Globus pallidus (tissue), 1 donor: ENCODE measurements at places on chromosomes 11 and 22.
A peak's percentile ranks its signal among the peaks of the same experiment; 100 is the strongest.

- no peak for DNase-seq
Observed at GRCh38 chr22:25057013-25057881, 104.7 kb downstream of the KIAA1671 start.

DNA sequence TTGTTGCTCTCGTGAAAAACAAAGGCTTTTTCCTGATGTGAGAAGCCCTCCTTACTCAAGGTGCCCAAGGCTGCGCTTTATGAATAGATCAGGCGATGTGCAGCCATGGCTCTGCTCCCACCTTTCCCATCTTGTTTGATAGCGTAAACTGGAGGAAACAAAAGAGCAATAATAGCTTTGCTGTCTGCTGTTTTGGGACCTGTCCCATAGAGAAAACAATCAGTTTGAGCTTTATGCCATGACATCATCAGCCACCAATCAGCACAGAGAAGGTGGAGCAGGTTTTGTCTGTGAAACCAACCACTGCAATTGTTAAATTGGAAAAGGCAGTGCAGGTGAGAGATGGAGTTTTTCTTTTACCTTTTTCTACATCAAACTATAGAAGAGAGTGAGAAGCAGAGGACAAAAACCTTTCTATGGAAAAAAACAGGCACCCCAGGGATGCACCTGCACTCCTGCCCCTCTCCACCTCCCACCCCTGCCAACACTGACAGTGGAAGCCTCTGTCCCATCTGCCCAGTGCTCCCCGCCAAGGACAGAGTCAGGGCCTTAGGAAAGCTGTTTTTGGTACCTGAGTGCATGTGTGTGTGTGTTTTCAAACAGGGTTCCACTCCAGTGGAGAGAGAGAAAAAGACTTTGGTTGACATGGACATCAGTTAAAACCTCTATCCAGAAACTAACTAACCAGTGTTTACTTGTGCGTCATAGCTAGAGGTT lies 80.7 kb downstream of the MICAL3 start:
- DNase-seq, result no peak

- DNase-seq, result no peak
Observed at GRCh38 chr11:78767027-78767932, 192.6 kb upstream of the NARS2 start.

DNA sequence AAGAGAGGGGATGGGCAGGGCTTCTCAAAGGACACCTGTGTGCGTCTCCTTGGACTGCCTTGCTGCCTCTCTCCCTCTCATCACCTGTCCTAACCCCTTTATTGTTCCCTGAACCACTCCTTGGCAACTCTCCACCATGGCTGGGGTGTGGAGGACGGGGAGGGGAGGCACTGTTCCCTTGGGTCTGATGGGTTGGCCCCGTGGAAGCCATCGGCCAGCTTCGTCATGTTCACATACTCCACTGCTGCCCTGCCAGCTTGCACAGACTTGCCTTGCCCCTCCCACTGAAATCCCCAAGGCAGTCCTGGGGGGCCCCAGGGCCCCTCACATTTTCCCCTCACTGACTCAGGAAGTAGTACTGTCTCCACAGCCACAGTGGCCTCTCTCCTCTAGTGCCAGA lies 36.1 kb upstream of the LRRC32 start:
- DNase-seq, result no peak

- DNase-seq, result no peak
Observed at GRCh38 chr11:59771605-59772004, 16.4 kb downstream of the STX3 start.

DNA sequence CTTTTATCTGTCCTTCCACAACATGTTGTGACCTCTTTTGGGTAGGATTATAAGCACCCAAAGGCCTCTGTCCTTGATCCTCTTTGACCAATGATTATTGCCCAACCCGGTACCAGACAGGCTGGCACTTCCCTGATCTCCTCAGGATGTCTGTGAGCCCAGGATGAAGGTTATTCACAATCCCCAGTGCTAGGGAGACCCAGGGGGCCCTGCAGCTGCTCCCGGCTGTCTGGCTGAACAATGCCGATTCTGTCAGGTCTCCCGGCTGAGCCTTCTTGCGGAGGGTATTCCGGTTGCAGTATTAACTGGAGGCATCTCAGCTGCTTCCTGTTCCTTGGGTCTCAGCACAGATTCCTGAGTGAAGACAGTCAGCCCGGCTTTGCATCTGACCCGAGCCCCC lies 71.2 kb upstream of the CDON start:
- DNase-seq, result no peak

- DNase-seq, result peak; percentile 11
Observed at GRCh38 chr11:130050257-130050656, 19.4 kb upstream of the APLP2 start.

DNA sequence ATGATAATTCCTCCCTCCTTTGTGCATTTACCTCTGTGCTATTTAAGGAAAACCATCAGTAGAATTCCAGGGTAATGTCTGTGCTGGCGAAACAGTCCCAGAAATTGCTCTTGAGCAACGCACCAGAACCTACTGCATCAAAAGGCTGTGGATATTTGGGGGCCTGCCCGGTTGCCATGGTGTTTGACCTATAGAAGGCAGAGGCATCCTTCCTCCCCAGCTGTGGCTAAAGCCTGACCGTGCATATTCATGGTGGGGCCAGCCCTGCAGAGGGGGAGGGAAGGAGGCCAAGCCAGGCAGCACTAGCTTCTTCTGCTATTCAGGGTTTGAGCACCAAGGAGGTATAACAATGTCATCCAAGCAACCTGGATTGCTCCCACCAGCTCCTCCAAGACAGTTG lies 215.0 kb upstream of the E2F8 start:
- no peak for DNase-seq

DNA sequence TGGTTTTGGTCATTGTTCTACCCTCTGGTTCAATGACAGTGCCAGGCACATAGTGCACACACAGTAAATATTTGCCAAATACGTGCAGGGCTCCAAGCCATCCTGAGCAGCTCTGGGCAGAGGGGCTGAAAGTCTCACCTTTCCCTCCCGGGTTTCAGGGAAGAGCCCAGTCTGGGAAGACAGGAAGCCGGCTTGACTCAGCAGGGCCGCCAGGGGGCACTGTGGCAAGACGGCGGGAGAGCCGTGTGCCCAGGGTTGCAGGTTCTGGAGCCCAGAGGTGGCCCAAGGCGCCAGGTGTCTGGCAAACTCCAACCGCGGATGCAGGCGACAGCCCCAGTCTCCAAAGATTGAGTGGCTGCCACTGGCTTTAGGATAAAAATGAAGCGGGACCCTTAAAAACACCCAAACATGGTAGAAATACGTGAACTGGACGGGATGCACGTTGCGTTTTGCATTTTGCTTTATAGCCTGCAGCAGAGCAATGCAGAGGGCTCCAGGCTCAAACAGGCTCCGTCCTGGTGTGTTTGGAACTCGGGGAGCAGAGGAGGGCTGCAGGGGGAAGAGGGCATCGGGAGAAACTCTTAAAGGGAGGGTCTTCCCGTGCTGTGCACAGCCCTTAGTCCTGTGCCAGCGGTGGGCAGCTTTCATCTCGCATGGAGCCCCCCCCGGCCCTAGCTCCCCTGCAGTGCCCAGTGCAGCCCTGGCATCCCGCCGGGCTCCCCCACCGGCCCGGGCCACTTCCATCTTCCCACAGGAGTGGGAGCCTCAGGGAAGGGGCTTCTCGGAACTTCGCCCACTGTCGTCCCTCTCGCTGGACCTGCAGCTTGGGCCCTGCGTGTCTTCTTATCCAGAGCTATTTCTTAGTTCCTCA lies 10.7 kb downstream of the KRTAP5-5 start:
- no peak for DNase-seq

DNA sequence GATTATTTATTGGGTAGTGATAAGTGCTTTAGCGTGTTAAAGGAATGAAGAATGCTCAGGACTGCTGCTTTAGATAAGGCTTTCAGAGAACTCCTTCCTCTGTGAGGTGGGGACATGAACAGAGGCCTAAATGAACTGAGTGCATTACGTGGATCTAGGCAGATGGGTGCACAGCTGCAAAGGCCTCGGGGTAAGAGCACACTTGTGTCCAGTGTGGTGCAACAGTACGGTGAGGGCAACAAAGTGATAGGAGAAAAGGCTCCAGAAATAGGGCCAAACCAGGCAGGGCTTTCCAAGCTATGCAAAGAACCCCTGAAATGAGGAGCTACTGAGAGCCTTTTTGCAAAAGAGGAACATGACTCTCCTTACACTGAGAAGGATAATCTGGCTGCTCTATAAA lies 45.3 kb upstream of the ARHGAP32 start:
- DNase-seq, result no peak

DNA sequence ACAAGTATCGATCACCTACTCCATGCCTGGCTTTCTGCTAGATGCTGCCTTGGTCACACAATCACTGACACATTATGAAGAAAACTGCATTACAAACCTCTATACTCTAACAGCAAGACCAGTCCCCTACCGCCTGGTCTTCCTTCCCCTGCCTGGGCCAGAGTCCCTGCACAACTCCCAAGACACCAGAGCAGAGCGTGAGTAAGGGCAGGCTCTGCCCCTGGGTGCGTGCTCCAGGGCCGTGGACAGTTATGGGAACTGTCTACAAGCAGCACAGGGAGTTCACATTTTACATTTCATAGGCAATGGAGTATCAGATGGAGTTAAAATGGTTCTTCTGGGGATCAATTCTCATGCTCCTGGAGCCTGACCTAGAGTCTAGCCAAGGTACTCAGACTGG lies 6.5 kb downstream of the FZD4 start:
- no peak for DNase-seq

GRCh38 chr11:19829109-19829837 lies 116.6 kb downstream of the NAV2 start:
- DNase-seq, result no peak

DNA sequence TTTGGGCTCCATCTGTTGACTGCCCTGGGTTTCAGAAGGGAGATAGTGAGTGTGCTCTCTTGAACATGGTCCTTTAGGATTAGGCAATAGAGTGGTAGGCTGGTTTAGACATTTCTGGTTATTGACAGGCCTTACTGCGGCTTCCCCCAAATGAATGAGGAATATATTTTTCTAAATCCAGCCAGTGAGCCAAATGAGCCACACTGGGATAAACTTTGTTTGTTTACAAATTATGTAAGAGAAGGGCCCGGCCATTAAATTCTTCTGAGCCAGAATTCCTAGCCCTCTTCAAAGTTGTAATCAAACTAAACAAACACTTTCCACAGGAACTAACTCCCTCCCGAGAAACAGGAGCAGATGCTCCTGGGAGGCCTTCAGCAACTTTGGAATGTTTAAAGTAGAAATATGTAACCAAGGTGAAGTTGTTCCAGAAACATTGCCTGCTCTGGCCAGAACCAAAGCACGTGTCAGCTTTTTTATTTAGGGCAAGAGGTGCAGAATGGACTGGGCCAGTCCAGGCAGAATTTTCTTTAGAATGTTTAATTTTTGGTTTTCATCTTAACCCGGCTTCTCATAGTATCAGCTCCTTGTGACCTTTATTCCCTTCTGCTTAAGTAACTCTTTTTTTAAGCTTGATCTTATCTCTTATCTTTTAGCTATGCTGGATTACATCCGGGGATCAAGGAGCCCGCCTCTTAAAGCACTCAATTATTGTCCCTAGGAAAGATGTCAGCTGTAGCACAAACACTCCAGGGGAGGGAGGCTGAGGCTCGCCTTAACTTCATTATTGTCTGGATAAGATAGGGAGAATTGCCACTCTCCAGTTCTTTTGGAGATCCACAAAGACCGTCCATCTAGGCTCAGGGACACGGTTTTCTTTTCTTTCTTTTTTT lies 28.7 kb downstream of the ZNRF3 start:
- DNase-seq, result no peak

DNA sequence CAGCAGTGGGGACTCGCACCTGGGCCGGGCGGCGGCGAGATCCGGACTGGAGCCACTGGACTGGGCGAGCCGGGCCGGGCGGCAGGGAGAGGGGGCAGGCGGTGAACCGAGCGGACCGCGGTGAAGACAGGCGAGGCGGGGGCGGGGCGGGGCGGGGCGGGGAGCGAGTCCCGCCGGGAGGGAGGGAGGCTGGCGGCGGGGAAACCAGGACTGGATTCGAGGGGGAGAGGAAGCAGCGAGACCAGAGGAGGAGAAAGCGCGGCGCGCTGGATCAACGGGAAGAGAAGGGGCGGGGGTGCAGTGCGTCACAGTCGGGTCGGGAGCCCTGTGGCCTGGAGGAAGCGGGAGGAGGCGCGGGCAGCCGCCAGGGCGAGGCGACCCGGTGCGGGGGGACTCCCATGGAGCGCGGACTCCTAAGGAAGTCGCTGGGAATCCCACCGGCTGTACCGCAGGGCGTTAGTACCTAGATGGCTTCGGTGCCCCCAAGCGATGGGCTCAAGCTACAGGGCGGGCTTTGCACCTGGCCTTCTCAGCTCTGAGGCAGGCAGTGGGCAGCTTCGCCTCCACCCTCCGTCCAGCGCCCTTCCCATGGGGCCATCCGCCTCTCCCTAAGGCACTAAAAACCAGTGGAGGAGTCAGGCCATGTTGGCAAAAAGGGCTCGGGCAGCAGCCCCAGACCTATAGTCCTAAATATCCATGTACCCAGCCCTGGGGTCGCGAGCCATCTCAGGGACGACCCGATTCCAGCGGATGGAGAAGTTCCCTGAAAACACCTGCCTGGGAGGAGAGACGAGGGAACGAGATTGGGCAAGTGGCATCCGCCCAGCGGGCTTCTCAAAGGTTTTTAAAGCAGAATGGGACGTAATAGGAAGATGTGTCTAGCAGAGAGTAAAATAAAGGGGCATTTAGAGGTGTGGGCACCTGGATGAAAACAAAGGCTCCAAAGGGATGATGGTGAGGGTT lies at the start of gene TMEM121B:
Gene TMEM121B (minus strand): TSS at position 128 of the 963 bp plus-strand sequence. CDS start 233 bp downstream, outside the sequence.
- peak; percentile 46 for DNase-seq

DNA sequence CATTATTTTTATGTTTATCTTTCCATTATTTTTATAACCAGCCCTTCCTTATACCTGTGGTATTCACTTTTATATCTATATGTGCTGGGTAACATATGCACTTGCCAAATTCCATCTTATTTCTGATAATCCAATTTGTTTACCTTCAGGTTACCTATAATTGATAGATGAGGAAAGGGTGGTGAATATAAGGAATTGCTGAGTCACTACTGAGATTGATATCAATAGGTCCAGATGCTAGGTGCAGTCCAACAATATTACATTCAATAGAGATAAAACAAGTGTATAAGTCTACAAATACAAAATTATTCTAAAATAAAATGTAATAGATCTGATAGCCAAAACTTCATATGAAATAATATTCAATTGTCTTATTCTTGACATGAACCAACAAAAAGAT lies 759.0 kb upstream of the CCDC90B start:
- no peak for DNase-seq
